SW 1271 (cell line): ENCODE measurements at places on chromosomes 5 and 9.

DNA sequence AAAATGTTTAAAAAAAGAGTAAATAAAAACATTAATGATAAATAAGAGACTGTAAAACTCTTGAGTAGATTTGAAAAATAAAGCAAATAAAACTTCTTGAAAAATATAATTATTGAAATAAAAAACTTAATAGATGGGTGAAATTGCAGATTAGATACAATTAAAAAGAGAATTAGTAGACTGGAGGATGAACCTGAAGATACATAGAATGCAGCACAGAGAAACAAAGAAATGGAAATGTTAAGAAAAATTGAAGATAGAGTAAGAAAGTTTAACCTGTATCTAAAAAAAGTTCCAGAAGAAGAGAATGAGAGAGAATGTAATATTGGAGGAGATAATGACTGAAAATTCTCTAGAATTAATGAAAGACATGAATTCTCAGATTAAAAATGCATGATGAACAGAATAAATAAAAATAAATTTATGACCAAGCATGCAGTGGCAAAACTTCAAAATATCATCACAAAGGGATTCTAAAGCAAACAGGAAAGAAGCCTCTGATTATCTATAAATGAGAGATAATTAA is 438.1 kb upstream of the CLINT1 start:
- DNase-seq, result no peak

- no peak for DNase-seq
These were observed 22.8 kb downstream of the HMCN2 start for GRCh38 chr9:130288393-130288792.

GRCh38 chr5:80159133-80159815 is 96.6 kb downstream of the SERINC5 start:
- no peak for DNase-seq

DNA sequence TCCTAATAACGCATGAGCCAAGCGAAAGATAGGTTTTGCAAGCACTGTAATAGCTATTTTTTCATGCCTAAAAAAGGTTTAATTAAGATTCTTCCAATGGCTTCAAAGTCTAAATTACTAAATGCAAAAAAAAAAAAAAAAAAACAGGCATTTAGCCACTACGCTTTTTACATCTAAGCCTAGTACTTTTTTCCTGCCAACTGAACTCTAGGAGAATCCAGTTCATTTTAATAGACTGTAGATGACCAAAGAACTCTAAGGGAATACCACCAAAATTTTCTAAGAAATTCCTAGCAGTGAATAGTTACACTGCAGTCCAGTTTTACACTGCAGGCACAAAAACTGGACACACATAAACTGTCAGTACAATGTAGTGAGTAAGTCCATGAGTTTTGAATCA is 9.8 kb downstream of the DIAPH1 start:
- DNase-seq, result no peak

DNA sequence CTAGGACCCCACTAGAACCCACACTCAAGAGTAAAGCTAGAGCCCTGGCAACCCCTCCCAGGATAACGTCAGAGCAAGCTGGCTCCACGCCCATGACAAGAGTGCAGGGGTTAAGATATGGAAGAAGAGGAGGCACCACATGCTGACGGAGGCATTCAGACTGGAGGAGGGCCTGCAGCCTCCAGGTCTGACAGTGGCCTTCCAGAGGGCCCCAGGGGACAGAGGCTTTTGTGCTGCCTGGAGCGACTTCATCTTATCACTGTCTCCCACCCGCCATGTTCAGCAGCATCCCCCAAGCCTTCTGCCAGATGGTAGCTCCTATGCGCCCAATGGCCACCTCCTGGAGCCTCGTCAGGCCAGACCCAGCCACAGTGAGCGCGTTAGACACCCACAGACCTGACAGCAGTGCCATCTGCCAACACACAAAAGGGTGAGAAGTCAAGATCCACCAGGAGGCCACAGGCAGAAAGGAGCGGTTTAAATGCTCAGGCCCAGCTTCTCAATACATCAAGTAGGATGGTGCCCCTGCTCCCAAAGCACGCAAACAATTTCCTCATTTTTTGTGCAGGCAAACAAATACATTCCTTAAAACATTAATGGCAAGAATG is 65.8 kb downstream of the C5orf15 start:
- no peak for DNase-seq

DNA sequence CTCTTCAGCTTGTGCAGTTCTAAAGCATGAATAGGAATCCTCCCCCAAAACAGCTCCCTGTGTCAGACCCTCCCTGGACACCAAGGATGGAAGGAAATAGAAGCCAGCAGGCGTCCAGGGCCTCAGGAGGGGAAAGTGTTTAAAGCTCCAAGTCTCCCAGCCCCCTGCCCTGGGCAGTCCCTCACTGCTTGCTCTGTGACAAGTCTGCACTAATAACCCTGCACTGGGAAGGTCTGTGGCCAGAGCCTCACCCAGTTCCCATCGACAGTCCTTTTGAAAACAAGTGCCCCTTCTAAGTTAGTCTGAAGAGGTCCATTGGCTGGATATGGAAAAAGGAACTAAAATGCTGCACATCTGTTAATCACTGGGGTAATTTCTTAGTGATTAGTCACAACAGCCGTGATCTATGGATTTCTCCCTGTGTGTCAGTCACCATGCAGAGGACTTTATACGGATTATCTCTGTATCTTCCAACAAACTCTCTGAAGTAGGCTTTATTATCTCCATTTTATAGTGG is 195.3 kb downstream of the FBXL7 start:
- DNase-seq, result no peak

DNA sequence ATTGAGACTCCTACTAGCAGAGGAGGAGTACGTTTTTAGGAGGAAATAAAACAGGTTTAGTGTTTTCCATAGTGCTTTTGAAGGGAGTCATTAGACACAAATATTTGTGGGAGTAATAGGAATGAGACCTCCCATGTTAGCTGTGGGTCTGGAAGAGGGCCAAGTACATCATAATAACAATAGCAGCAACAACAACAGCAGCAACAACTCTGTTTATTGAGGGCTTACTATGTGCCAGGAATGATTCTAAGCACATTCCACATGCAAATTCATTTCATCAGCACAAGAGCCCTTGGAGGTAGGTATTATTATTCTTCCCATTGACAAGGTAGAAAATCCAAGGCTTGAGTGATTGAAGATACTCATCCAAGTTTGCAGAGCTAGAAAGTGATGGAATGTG is 384.2 kb upstream of the RPS23 start:
- no peak for DNase-seq

- DNase-seq, result no peak
These were observed 54.3 kb upstream of the ZSWIM6 start for GRCh38 chr5:61277781-61278180.

- no peak for DNase-seq
These were observed 8.4 kb downstream of the IGFBPL1 start for GRCh38 chr9:38415856-38416255.

- DNase-seq, result no peak
These were observed 172.9 kb upstream of the NREP start for GRCh38 chr5:111929867-111930266.

GRCh38 chr5:171469326-171469725 is 49.9 kb downstream of the FGF18 start:
- DNase-seq, result no peak

GRCh38 chr5:177519463-177520235 is 2.9 kb upstream of the DDX41 start:
- DNase-seq, result no peak
